ENCODE measurements at places on chromosomes 3 and 15.

- no peak for DNase-seq
These were observed 30.3 kb downstream of the GALK2 start for GRCh38 chr15:49200347-49200746.

GRCh38 chr15:37900326-37901221 lies 33.9 kb upstream of the TMCO5A start:
- DNase-seq: no peak

- no peak for DNase-seq
These were observed 43.0 kb downstream of the OXNAD1 start for GRCh38 chr3:16307832-16308531.

DNA sequence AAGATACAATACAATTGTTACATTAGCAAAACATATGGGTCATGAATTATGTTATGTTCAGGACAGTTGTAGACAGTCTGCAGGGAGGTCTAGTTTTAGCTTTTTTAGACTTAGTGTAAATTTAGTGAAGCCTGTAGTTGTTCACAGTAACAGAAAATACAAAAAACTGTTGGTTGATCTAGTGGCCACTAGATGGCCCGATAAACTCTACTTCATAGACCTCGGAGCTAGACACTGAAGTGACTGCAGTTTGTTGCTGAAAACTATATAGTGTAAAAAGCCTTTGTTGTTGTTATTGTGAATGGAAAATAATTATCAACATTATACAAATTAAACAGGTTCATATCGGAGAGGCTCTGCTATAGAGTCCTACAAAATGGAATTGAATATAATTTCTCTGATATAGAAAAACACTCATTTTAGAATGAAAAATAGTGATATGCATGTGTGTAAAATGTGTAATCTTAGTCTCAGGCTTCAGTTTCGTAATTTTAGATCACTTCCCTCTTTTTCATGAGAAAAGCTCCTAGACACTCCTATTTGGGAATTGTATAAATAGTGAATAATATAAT lies 18.3 kb downstream of the MAGEL2 start:
- DNase-seq: no peak

- DNase-seq: no peak
These were observed 40.7 kb upstream of the RSL24D1 start for GRCh38 chr15:55237219-55238130.

DNA sequence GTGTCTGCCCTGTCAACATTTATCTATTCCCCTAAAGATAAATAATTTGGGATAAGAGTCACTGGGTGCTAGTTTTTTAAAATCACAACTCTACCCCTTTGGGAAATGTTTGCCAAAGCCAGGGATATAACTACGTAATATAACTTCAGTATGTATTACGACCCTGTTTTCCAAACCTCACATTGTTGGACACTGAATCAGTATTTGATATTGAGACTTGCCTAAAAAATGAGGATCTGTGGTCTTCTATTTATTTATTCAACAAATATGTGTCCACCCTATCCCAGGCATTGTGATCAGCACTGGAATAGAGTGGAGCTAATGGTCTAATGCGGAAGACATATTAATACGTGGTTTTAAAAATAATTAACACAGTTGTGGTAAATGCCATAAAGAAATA lies 4.5 kb upstream of the MGA start:
- DNase-seq: no peak

GRCh38 chr15:91369823-91370222 lies 269.8 kb downstream of the SV2B start:
- DNase-seq: no peak

DNA sequence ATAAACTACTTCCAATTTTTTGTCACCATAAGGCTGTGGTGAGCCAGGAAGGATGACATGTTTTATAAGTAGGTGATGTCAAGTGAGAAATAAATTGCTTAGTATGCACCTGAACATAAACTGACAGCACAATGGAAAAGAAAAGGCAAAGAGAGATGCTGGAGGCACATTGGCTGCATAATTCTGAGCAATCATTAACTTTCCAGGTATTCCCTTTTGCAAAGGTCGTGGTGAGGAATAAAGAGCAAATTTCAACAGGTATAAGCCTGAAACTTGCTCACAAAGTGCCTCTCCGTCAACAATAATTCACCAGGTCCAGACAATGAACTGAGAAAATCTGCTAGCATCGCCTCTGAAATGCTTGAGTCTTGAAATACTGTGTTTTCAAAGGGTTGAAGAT lies 48.2 kb downstream of the ITGB5 start:
- DNase-seq: no peak

DNA sequence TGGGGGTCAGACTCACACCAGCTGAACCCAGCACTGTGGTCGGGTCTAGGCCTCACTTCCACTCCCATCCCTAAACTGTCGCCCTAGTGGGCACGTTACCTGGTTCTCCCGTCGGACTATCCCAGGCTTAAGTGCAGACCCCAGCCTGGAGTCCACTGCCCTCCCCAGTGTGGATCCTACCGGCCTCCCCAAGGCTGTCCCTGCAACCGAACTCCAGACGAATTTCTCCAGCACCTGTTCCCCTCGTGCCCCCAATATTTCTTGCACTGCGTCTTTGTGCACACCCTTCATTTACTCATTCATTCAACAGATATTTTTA lies 26.5 kb downstream of the SLC41A3 start:
- no peak for DNase-seq
